SHP77 (cell line): ENCODE measurements at places on chromosomes 1 and 21.

- DNase-seq = peak; percentile 9
Observed at GRCh38 chr1:221708076-221708571, 33.8 kb downstream of the DUSP10 start.

DNA sequence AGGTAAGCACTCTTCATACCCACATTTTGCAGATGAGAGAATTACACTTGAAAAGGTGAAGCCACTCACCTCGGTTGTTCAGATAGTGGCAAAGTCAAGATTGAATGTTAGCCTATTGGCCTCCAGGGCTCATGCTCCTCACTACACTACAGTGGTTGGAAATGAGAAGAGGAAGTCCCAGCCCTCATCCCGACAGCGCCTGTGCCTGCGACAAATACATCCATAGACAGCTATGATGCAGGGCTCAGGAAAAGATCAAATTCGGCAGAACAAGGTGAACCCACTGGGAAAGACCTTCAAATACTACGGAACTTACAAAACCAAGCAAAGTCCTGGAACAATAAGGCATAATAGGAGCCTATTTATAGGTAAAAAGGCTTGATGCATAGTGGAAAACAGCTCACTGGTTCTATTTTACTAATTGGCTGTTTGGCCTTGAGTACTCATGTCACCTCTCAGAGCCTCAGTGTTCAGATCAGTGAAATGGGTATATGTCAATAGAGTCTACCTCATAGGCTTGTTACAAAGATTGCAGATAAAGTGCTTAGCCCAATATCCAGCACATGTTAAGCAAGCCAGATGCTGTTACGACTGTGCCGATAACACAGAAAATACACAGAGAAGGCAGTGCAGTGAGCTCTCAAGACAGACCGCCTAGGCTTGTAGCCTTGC lies 3.5 kb downstream of the SPOCD1 start:
- no peak for DNase-seq

DNA sequence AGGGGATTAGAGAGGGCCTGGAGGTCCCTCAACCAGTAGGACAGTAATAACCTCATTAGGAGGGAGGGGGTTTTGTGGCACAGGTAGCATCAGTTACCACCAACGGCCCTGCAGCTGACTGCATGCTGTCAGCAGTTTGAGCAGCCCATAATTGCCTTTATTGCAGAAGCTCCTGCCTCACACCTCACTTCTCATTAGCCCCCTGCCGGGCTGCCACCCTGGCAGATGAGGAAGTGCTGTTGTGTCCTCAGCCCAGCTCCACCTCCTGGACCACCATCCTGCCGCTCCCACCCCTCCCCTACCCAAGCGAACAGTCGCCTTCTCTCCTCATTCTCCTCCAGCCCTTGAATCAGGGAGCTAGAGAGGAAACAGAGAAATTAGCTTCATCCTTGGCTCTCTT lies 237.4 kb downstream of the LMX1A start:
- no peak for DNase-seq

DNA sequence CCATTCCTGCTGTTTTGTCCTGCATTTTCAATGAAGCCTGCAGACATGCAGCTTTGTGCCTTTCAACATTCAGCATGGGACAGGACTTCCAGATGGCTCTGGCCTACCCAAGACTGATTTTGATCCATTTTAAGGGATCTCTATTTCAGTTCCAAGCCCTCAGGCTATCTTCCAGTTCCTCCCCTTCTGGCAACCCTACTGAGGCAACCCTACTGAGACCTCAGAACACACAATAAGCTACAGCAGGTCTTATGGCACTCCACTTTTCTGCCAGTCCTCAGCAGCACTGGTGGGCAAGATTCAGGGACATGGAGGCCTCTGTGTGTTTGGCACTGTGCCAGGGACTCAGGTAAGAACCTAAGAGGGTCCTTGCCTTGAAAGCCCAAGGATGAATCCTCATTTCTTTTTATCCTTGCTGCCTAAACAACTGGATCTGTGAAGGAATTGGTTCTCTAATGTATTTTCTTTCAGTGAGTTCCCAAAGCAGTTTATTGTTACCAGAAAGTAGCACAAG lies 50.7 kb downstream of the MAB21L3 start:
- no peak for DNase-seq

DNA sequence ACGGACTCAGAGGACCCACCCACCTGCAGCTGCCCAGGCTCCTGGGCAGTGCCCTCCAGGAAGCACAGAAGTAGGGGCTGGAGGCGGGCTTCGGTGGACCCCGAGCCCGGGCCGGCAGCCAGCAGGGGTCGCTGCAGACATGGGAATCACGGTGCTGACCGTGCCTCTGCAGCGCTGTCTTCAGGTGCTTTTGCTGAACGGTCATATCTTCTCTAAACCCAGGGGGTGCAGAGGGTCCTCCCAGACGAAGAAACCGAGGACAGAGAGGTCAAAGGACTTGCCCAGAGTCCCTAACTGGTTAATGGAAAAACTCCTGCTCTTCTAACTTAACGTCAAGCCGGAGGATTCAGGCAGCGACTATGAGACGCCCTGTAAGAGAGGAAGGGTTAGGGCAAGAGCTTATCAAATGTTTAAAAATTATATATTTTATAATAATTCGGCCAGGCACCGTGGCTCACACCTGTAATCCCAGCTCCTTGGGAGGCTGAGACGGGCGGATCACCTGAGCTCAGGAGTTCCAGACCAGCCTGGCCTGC lies 21.5 kb upstream of the LEFTY2 start:
- no peak for DNase-seq

DNA sequence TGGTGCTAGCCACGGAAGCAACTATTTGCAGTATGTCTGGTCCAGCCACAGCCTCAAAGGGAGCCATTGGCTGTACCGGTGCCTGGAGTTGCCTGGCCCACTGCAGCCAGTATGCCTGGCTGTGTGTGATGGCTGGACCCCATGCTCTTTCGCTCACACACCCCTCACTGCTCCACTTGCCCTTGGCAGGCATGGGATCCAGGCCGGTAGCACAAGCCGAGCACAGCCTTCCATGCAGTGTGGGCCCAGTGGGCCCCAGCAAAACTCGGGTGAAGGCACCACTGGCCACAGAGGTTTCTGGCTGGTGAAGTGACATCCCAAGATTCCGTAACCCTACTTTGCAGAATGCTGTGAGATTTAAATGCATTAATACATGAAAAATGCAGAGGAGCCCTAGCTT lies 665.8 kb downstream of the PLPP3 start:
- no peak for DNase-seq

GRCh38 chr1:30877205-30877912 lies 31.2 kb downstream of the SDC3 start:
- no peak for DNase-seq

DNA sequence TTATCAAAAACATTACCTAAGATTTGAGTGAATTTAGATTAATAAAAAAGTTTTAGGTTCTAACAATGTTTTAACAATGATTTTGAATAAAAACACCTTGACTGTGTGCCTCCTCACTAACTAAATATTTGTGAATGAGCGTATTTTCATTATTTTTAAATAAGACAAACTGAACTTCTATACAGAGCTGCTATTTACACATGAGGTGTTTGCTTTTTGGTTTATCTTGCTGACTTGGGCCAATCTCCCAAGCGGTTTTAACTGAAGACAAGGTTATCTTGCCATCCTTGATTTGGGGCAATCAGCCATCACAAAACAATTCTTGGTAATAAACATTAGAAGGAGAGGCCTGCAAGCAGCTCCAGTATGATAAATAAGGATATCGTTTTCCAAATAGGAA lies 108.2 kb upstream of the NRIP1 start:
- no peak for DNase-seq

GRCh38 chr21:38477226-38477625 lies 21.1 kb downstream of the ERG start:
- DNase-seq = no peak

GRCh38 chr1:194618101-194618500 lies 1431.7 kb upstream of the B3GALT2 start:
- DNase-seq = no peak

GRCh38 chr1:90709535-90709934 lies 7.6 kb downstream of the BARHL2 start:
- DNase-seq = no peak

GRCh38 chr1:33126411-33127000 lies 45.6 kb downstream of the AZIN2 start:
- DNase-seq = no peak

DNA sequence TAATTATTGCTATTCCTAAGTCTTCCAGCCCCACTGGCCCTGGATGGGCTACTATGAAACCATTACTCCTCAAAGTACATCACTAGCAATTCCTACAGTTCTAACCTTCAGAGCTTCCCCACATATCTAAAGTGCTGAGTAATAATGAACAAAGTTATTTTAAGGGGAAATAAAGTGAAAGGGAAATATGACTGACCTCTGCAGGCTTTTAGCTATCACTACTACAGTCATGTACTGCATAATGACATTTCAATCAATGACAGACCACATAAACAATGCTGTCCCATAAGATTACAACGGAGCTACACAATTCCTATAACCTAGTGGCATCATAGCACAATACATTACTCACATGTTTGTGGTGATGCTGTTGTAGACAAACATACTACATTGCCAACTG lies 32.5 kb upstream of the ASPM start:
- DNase-seq = no peak

DNA sequence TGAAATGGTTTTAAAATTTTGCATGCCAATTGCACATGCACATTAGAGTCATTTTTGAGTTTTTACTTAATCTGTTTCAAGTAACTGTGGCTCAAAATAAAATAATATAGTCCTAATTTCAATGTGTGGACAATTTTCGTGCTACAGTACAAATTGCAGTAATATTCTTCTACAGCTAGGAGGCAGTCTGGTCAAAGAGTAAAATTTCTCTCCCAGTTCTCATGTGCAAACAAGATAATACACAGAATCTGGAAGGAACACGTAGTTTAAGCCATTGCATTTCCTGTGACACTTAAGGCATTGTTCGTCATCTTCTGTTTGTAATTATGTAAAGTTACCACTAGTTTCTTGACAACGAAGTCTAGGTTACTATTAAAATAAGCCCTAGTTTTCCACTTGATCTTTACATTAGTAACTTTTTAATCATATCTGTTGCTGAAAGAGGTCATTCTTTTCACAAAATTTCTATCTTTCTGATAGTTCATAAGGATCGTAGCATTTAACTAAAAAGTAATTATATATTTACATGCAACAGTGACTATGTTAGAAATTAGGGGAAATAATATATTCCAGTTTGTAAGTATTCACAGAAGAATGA lies 28.9 kb downstream of the ODR4 start:
- DNase-seq = peak; percentile 20

- DNase-seq = no peak
Observed at GRCh38 chr1:151009206-151009587, 948 bp downstream of the PRUNE1 start.

DNA sequence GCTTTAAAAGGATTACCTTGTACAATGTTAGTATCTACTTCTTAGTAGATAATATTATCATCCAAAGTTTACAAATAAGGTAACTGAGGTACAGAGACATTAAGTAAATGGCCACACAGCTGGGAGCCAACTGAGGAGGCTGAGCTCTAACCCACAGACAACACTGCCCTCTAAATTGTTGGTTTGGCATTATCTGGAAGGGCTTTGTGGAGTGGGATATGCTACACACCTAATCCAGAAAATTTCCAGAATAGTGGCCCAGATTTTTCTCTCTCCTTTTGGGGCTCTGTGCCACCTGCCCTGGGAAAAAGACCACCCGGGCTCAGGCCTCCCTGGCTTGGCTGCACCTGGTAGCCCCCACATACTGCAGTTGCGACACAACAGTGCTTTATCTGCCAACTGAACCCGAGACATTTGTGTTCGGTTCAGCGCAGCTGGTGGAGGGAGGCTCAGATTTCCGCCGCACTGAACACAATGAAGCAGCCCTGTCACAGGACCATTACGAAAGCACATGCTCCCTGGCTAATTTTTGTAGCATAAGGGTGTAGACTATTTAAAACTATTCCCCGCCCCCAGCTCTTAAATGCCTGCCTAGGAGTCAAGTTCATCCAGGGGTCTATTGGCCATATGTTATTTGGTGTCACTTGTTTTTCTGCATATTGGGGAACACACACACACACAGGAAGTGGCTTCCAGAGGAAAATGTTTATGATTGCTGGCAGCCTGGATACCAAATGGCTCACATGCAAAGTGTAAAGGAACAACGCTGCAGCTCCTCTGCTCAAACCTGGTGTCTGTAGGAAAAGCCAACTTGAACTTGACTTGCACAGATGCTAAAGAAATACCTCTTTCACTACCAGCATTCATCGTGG lies 92.3 kb upstream of the ESRRG start:
- DNase-seq = peak; percentile 81

- no peak for DNase-seq
Observed at GRCh38 chr1:32503153-32503552, 36.1 kb upstream of the ZBTB8A start.

- DNase-seq = peak; percentile 92
Observed at GRCh38 chr1:31669786-31670592, 25.3 kb upstream of the PEF1 start.

DNA sequence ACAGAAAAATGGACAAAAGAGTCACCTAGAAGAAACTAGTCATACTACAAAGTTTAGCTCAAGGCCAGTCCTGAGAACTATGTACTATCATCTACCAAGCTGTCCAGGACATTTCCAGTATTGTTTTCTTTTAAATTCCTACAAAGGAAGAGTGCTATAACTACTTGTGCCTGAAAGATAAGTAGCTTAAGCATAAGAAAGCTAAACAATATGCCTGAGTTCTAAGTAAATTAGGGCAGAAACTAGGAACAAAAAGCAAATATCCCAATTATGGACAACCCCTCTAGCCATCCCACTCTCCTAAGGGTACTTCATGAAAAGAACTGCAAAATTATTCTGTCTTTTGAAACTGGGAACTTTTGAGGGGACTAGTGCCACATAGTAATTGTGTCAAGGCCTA lies 5.3 kb upstream of the RGS2 start:
- DNase-seq = no peak

DNA sequence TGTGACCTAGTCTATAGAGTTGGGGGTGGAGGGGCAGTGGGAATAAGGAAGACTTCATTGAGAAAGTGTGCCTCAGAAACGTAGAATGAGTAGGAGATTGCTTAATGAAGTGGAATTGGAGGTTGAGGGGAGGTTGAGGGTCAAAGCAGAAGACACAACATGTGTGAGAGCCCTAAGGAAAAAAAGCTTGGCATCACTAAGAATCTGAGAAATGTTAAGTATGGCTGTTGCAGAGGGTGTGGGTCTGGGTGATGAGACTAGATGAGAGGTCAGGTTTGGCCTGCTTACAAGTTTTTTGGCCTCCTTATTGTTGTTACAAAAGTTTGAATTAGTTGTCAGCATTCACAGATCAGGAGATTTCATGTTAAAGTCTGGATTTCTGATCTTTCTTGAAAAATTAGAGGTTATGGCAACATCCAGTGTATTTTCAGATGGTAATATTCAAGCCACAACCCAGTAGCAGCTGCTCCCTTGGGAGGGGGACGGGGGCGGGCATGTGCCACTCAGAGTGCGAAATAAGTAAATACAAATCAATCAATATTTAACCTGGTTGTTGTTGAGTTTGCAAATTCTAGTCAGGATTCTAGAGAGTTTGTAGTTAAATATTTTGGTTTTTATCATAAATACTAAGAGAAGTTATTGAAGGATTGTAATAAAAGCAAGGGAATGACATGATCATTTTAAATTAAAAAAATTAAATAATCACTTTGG lies 4.3 kb downstream of the MAN1A2 start:
- no peak for DNase-seq

- DNase-seq = no peak
Observed at GRCh38 chr21:46254208-46254975, 25.8 kb upstream of the LSS start.
